ENCODE measurements at places on chromosomes 3 and 15. TPM values are rescaled to one million over a fixed set of nuclear protein-coding genes. Genes with fewer than 3 reads are reported as not detected.

The STAC gene
- not detected for total RNA-seq

The ALDH1A3 gene
- 248 TPM for total RNA-seq

The PAQR9 gene
- 0.17 TPM for total RNA-seq

DNA sequence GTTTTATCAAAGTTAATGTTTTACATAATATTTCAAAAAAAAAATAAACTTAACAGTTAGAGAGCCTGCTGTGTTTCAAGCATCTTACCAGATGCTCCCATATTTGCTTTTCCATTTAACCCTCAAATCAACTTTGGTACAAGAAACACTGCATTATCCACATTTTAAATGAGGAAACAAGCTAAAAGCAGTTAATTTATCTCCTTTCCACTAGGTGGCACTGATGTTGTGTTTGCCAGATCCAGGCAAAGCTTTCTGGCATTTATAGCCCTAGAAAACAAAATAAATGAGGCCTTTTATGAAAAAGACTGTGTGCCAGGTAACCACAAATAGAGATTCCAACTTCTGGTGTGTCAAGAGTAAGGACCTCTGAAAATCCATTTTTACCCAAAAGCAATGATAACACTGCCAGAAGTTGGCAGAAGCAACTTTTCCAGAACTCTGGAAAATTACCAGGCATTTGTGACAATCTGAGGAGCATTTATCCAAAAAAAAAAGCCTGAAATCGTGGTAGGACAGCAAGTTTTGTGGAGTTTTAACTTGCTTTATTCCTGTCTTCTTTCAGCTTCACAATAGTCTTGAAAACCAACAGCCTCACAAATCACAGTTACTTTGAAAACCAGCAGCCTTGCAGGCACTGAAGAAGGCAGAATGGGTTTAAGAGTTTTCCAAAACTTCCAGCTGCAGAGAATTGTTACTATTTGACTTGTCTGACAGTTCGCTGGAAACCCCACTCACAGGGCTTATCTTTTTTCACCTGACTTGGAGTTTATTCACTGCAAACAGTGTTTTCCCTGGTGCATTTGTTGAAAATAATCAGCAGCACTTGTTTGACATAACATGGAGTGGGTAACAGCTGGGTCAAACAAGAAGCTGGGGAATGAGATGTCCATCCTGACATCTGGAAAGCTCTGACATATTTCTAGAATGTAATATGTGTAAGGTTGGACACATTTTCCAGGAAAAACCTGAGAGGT lies 9.2 kb downstream of the FAM162A start:
- no peak overlapping the region for H3K27ac ChIP-seq
- peaks cover 4% of the 10 kb centered on the region for H3K4me1 ChIP-seq
- no peak overlapping the region for H3K4me3 ChIP-seq
- no peaks in the 10 kb centered on the region for H3K36me3 ChIP-seq
- H3K27me3 ChIP-seq = no peaks in the 10 kb centered on the region

DNA sequence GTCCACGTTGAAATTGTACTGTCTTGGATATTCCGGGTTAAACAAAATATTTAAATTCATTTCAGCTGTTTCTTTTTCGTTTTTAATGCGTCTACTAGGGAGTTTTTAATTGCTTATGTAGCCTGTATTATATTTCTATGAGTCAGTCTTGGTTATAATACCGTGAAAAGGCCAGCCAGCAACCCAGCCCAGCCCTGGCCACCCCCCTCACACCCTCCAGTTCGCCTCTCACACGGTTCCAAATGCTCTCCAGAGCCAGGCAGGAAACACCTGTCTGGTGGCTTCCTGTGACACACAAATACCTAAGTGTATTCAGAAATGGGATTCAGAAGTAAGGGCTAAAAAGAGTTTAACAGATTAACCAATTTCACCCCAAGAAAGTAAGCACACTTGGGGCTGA lies 4.4 kb downstream of the SH3BP5 start:
- no peak overlapping the region for H3K4me3 ChIP-seq
- no peak overlapping the region for H3K27ac ChIP-seq

GRCh38 chr3:13088028-13089006 lies 15.1 kb upstream of the IQSEC1 start:
- no peak overlapping the region for H3K27ac ChIP-seq
- no peak for DNase-seq
- H3K4me1 ChIP-seq = peaks cover 5% of the 10 kb centered on the region
- H3K36me3 ChIP-seq = no peaks in the 10 kb centered on the region
- no peaks in the 10 kb centered on the region for H3K27me3 ChIP-seq
- no peak overlapping the region for H3K4me3 ChIP-seq

- no peak overlapping the region for H3K27ac ChIP-seq
- H3K4me1 ChIP-seq = no peaks in the 10 kb centered on the region
- DNase-seq = no peak
- H3K27me3 ChIP-seq = no peaks in the 10 kb centered on the region
Observed at GRCh38 chr3:5644773-5645670, 457.5 kb downstream of the EDEM1 start.

GRCh38 chr15:26572602-26573350 lies 200.1 kb downstream of the GABRB3 start:
- H3K4me3 ChIP-seq = no peak overlapping the region
- no peaks in the 10 kb centered on the region for H3K4me1 ChIP-seq
- H3K27me3 ChIP-seq = no peaks in the 10 kb centered on the region

DNA sequence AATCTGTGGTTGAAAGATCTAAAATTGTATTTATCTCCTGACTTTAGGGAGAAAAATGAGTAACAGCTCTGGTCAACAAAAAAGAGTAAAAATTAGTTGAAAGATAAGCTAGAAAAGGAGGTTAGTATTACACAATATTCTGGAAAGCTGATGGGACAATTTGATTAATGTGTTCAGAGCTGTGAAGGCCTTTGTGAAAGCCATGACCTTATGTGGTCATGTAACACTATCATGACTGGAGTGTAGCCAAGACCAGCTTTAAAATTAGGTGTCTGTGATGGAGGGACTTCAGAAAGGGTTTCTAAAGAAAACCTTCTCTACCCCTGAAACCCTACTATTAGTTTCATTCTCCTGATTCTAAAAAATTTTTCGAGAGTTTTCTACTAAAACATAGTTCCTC lies 127.2 kb downstream of the NFKBIZ start:
- no peaks in the 10 kb centered on the region for H3K36me3 ChIP-seq
- H3K4me3 ChIP-seq = no peak overlapping the region
- H3K27me3 ChIP-seq = peaks cover 12% of the 10 kb centered on the region
- H3K4me1 ChIP-seq = no peaks in the 10 kb centered on the region

DNA sequence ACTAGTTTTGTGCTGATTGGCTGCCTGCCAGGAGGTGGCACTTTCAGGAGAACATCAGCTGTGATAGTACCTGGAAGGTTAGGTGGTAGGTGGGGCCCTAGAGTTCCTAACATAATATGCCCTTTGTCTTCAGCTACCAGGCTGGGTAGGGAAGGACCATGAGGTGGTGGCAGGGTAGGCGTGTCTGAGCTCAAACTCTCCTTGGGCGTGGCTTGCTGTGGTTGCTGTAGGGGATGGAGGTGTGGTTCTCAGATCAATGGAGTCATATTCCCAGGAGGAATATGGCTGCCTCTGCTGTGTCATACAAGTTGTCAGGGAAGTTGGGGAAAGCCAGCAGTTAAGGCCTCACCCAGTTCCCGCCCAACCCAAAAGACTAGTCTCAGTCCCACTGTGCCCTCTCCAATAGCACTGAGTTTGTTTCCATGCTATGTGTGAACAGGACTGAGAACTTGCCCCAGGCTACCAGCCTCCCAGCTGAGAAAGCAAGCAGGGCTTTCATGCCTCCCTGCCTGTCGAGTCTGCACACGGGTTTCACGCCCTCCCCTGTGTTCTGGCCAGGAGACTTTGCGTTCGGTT lies 107.7 kb downstream of the CHCHD4 start:
- H3K36me3 ChIP-seq = no peaks in the 10 kb centered on the region
- peaks cover 5% of the 10 kb centered on the region for H3K4me1 ChIP-seq
- H3K27ac ChIP-seq = no peak overlapping the region
- peak; percentile 26 for DNase-seq
- no peaks in the 10 kb centered on the region for H3K27me3 ChIP-seq

GRCh38 chr3:159165961-159166360 lies 364.1 kb downstream of the MFSD1 start:
- H3K27ac ChIP-seq = no peak overlapping the region
- DNase-seq = no peak
- no peaks in the 10 kb centered on the region for H3K27me3 ChIP-seq
- H3K4me3 ChIP-seq = no peak overlapping the region
- peaks cover 11% of the 10 kb centered on the region for H3K4me1 ChIP-seq

DNA sequence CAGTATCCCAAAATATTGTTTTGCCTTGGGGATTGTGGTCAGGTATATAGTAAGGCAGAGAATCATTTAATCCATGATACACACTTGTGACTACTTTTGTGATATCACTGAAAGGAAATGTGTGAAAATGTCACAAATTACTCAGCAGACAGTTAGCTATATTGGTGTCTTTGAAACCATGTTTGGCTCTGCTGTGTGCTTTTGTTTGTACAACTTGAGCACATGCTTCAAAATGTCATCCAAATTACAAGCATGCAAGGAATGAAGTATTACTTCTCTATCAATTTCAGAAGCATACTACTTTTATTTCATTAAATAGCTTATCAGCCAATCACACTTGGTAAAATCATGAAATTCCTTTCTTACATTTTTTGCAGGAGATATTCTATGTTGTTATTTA lies 619.0 kb upstream of the AGTR1 start:
- no peak overlapping the region for H3K4me3 ChIP-seq
- H3K36me3 ChIP-seq = no peaks in the 10 kb centered on the region
- no peak for DNase-seq
- H3K27ac ChIP-seq = no peak overlapping the region

DNA sequence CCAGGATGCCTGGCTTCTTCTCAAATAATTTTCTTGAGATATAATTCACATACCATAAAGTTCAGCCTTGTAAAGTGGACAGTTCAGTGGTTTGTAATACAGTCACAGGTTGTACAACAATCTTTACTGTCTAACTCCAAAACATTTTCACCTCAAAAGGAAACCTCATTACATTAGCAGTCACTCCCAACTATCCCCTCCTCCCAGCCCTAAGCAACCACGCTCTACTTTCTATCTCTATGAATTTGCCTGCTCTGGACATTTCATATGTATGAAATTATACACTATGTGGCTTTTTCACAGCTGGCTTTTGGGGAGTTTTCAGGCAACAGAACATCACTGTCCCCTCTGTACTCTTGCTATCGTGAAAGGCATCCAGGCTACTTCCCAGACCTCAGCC lies 17.5 kb downstream of the TGM5 start:
- no peaks in the 10 kb centered on the region for H3K36me3 ChIP-seq
- H3K4me1 ChIP-seq = no peaks in the 10 kb centered on the region
- no peak overlapping the region for H3K27ac ChIP-seq
- DNase-seq = no peak

DNA sequence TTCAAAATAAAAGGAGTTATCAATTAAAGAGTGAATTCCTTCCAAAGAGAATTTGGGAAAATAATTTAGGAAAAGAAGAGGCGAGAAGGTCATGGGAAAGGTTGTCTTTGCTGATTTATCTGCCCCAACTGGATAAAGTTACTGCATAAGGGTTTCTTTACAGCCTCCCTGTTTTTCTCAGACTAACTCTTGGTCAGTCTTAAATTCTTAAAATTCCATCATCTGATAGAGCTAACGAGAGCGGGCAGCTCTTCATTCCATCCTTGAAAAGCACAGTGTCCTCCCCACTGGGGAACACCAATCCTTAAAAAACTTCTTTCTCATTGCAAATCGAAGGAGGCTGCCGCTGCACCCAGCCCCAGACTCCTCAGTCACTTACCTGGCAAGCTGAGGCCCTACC lies 107.2 kb downstream of the PGPEP1L start:
- H3K4me3 ChIP-seq = no peak overlapping the region
- no peak for DNase-seq
- no peaks in the 10 kb centered on the region for H3K36me3 ChIP-seq
- peaks cover 23% of the 10 kb centered on the region for H3K4me1 ChIP-seq
- H3K27me3 ChIP-seq = no peaks in the 10 kb centered on the region
- no peak overlapping the region for H3K27ac ChIP-seq

DNA sequence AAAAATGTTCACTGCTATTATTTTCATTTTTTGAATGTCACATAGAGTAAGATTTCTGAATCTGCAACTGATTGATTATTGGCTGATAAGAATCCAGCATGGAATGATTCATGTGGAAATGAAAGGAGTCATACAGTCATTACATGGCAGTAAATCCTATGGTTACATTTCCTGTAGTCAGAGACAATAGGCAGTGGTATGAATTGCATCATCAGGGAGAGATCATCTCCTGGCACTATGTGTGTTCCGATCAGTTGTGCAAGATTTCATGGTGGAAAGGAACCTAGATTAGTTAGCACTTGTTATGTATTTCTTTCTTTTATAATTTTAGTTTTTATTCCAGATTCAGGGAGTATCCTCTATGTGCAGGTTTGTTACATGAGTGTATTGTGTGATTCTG lies 38.8 kb downstream of the SLC12A1 start:
- no peak overlapping the region for H3K4me3 ChIP-seq
- no peak overlapping the region for H3K27ac ChIP-seq
- DNase-seq = no peak
- no peaks in the 10 kb centered on the region for H3K36me3 ChIP-seq

DNA sequence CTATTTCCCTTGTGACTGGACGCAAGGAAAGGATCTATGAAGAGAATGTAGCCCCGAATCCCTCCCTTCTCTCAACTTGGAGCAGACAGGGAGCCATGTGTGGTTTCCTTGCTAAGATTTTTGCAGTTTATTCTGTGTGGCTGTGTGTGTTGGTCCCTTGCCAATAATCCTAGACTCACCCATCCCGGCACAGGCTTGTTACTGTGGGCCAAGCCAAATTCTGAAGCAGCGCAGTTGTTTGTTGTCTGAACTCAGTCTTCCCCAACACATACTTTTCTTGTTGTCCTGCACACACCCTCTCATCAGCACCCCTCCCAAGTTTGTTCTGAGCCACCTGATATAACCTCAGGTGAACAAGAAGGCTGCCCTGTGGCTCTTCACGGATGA lies 193.3 kb upstream of the CTDSPL start:
- no peaks in the 10 kb centered on the region for H3K4me1 ChIP-seq
- H3K36me3 ChIP-seq = no peaks in the 10 kb centered on the region
- H3K27ac ChIP-seq = no peak overlapping the region
- H3K4me3 ChIP-seq = no peak overlapping the region
- H3K27me3 ChIP-seq = peaks cover 23% of the 10 kb centered on the region

- H3K4me3 ChIP-seq = no peak overlapping the region
- H3K27ac ChIP-seq = no peak overlapping the region
- DNase-seq = no peak
- H3K27me3 ChIP-seq = no peaks in the 10 kb centered on the region
Observed at GRCh38 chr15:67945951-67946700, 106.3 kb upstream of the RNU6-1 start.
